ENCODE measurements at places on chromosomes 7 and 10.

DNA sequence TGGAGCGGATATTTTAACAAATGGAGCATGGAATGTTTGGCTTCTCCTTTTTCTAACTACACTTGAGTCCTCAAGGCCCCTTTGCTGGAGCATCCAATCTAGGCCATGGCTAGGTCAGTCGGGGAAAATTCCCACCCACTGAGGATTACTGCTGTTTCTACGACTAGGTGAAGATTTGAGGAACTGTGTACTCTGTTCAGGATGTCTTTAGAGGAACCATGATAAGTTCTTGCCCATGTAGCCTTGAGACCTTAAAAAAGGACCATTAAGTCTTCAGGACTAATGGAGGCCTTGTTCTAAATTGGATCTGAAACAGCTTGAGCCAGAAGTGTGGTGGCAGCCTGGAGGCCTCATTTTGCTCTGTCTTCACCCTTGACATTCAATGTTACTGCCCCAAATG is 6.2 kb downstream of the AGK start:
- DNase-seq = no peak

GRCh38 chr7:45184326-45185027 is 26.9 kb downstream of the RAMP3 start:
- DNase-seq = no peak

DNA sequence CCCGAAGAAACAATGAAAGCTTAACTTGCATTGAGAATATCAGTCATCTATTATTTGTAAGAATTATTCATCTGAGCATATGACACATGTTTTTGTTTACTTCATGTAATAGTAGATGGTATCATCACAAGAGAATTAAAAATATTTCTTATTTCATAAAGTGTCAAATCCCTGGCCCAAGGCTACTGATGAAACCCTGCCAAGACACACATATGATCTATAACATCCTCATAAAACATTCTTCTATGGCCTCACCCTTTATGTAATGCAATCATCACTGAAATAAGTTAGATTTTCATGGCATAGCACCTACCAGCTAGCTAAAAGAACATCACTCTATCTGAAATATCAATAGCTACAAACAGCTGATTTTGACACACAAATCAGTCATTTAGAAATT is 385.6 kb upstream of the PHF14 start:
- DNase-seq = no peak

DNA sequence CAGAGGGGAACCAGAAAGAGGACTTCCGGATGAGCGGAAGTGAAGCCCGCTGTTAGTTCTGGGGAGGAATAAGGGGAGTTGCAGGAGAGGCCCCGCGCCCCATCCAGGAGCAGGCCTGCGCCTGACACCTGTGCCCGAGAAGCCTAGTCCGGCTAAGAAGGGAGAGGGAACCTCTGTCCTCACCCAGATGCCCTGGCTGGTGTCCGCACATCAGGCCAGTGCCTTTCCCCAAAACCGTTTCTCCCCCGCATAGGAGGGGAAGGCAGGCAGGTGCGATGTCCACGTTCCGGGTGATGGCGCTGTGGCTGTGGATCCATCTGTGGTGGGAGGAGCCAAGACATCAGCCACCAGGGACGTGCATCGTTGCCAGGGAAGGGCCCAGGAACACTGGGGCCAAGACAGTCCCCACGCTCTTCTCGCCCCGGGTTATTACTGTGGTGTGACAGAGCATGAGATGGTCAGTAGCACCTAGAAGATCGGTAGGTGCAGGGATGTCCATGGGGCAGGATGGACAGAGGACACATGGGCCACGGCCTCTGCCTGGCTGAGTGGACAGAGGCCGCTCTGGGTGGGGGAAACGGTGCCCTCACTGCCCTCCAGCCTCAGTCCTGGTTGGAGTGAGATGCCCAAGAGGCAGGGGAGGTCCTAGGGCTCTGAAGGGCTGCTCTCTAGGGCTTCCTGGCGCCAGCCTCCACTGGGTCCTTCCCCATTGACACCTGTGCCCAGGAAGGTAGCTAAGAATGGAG is 262.7 kb downstream of the CELF2 start:
- DNase-seq = no peak

DNA sequence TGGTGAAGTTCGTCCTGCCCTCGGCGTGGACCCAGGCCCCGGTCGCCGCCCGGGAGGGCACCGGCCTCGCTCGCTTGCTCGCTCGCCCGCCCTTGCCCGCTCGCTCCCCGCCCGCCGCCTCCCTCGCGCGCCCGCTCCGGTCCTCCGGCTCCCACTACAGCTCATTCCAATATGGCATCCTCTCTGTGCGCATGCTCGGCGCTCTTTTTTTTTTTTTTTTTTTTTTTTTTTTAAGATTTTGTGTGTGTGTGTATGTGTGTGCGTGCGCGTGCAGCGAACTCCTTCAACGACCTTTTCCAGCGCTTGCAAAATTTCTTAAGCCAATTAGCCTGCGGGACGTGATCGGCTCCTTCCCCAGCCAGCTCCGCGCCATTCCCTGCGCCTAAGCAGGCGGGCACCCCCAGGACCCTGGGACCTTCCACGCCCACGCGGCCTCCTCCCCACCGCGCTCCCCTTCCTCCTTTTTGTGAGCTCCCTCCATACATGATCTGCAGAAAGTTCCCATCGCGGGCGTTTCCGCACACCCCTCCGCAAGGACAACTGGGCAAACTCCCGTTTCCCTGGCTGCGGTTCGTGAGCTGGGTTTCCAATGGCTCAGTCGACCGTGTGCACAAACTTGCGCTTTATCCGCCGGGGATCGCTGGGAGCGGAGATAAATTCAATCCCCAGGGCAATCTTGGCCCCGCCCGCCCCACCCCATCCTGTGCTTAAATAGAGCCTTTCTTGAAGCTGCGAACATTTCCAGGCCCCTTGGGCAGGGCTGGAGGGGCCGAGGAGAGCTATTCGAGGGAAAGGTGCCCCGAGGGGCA is at the start of gene SFMBT2:
SFMBT2 (minus strand) TSS at position 173 of the 809 bp plus-strand sequence. CDS start 29,136 bp downstream, outside the sequence.
- DNase-seq = peak; percentile 42

- no peak for DNase-seq
Observed at GRCh38 chr10:70298393-70298792, 14.6 kb upstream of the NPFFR1 start.

GRCh38 chr10:43221419-43222209 is 45.3 kb downstream of the RASGEF1A start:
- DNase-seq = no peak

DNA sequence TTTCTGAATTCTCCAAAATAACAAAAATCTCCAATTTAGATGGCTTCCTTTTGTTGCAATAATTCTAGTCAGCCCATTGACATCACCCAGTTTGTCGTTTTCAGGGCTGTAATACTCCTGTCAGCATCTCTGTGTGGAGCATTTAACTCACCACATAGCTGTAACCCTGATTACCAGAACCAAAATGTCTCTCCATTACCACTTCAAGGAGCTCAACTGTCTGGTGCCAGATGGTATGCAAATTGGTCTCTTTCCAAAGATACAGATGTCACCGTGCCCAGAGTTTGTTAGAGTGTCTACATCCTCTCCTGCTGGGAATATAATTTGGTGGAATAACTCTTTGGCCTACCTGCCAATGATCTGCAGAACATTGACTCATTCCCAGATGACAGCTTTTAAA is 350.3 kb upstream of the POT1 start:
- no peak for DNase-seq

- peak; percentile 3 for DNase-seq
Observed at GRCh38 chr7:30285536-30286284, 1.3 kb downstream of the ZNRF2 start.

DNA sequence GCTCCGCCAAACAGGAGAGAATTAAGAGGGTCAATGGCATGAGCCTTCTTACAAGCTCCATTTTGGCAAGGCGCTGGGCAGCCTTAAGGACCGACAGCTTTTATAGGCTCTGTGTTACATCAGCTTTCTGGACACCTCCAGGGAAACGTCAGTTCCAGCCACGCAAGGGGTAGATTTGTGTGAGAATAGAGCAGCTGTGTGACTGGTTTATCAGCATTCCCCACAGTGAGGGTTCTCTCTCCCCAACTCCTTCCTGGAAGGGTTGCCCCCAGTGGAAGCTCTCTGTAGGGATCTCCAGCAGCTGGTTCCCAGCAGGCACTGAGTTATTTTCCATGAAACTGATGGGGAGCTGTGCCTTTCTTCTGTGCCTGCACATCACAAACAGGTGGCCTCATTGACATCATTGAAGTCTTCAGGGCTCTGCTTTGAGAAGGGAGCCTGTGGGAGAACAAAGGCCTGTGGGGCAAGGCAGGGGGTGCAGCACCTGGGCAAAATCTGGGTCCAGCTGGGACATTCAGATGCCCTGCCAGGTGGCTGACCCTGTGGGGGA is at the start of gene CUZD1:
CUZD1 (minus strand) TSS at position 75 of the 550 bp plus-strand sequence; CDS start at position 61, 14 bp downstream.
- DNase-seq = no peak

GRCh38 chr10:54318470-54318869 is 482.6 kb downstream of the PCDH15 start:
- no peak for DNase-seq

GRCh38 chr10:128062331-128062880 is 63.8 kb downstream of the MKI67 start:
- DNase-seq = no peak

DNA sequence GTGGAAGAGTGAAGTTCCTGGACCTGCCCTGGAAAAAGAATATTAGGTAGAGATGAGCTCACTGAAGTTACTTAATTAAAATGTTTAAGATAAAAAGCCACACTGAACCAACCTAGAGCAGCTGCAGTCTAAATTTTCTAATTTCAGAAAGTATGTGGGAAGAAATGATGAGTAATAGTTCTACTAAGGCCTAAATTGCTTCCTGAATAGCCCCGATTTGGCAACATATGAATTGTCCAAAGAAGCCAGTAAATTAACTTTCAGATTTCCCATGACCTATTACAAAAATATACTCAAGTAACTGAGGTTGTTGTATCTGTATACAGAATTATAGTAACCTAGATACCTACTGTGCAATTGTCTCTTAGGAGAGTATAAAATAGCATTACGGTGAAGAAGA is 312.6 kb downstream of the IPMK start:
- DNase-seq = no peak

Measured in effector CD8-positive, alpha-beta T cell (primary cell).